ENCODE measurements at places on chromosomes 16 and 17.

DNA sequence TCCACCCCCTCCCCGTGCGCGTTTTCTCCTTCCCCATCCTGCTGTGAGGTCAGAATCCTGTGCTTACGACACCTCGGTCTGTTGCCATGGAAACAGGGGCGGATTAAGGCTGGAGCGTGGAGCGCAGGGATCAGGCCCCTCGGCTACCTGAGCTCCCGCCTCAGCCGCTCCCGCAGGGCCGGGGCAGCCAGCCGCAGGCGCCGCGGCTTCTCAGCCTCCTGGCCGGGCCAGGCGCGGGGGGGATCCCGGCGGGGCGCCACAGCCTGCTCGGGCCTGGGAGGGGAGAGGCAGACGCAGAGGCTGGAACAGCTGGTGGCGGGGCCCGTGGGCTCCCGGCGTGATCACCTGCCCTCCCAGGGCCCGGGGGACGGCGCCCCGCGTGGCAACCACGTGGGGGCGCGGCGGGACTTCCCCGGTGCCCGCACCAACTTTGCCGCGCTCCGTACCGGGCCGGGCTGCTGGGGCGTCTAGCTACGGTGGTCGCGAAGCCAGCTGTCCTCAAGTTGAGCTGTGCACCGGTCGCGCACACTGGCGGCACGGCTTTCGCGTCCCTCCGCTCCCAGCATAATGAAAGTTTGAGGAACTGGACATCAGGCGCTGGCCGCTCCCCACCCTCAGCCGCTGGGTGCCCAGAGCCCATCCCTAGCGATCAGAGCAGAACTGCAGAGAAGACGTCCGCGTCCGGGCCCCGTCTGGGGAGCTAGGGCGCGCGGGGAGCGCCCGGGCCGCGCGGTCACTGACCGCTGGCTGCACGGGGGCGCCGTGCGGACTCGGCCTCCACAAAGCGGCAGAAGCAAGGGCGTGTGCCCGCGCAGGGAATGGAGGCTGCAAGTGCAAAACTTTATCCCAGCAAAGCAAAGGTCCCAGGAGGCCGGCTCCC, 1.2 kb downstream of the RTN4RL1 start:
- DNase-seq = peak; percentile 53

- no peak for DNase-seq
These were observed 3.9 kb downstream of the RAI1 start for GRCh38 chr17:17684906-17685774.

GRCh38 chr17:44349553-44350070, 4.5 kb downstream of the GRN start:
- DNase-seq = no peak

DNA sequence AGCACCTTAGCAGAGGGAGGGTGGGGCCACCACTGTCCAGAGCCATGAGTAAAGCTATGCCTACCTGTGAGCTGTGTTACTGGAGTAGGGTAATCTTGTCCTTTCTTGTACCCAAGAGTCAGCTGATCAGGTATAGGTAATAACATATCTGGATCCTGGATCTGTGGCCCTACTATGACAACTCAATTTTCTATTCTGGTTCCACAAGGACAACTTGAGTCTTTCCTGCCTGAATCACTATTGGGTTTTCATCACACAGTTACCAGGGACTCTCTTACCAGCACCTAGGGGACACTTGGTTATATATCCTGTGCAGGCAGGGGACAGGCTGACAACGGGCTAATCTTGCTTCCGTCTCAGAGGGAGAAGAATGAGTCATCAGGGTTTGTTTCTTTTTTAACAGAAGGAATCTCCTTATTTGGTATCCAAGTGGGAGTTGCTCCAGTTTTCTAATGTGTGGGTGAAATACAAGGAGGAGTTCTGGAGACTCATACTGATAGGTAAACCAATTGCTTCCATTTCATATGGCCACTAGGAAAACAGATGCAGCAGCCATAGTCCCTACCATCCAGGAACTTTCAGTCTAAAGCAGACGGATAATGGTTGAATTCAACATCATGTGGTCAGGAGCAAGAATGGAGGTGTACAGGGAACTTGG, 6.8 kb downstream of the ZNF267 start:
- no peak for DNase-seq

DNA sequence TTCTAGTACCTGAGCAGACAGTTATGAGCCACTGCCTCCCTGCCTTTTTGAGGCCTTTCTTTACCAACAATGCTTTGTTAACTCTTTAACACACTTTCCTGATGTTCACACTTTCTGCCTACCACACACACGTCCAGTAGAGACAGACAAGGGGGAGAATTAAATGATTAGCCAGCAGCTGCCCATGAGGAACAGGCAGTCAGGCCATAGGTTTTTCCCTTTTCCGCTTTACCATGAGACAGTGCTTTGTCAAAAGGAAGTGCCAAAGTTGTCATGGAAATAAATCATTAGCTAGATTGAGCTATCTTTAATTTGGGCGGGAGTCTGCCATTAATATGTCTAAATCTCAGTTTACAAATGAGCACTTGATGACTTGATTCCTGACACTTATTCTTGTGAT, 102.1 kb downstream of the PITPNC1 start:
- no peak for DNase-seq

DNA sequence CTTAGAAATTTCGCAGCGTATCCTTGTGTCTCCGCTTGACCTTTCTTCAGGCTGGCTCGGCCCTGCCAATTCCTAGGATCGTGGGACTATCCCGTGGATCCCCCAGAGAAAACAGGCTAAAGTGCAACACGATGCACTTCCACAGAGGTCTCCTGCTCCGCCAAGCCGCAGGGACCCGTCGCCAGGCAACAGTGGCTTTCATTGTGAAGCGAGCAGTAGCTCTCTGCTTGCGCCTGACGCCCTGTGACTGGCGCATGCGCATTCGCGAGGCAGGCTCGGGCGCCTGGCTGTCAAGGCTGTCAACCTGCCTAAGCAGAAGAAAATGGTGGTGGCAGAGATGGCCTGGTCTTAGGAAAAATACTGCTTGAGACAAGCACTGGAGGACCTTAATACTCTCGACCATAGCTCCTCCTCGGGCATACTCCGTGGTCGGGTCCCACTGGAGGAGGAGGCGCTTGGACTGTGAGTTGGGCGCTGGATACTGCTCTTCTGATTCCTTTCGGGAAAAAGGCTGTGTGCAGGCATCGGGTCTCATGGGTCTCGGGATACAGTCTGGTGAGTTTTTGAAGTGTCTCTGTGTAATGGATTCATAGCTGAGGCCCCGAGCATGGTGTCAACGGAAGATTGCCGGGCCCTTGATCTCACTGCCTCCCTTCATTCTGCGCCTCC, 2336.1 kb downstream of the TP53TG3F start:
- no peak for DNase-seq

DNA sequence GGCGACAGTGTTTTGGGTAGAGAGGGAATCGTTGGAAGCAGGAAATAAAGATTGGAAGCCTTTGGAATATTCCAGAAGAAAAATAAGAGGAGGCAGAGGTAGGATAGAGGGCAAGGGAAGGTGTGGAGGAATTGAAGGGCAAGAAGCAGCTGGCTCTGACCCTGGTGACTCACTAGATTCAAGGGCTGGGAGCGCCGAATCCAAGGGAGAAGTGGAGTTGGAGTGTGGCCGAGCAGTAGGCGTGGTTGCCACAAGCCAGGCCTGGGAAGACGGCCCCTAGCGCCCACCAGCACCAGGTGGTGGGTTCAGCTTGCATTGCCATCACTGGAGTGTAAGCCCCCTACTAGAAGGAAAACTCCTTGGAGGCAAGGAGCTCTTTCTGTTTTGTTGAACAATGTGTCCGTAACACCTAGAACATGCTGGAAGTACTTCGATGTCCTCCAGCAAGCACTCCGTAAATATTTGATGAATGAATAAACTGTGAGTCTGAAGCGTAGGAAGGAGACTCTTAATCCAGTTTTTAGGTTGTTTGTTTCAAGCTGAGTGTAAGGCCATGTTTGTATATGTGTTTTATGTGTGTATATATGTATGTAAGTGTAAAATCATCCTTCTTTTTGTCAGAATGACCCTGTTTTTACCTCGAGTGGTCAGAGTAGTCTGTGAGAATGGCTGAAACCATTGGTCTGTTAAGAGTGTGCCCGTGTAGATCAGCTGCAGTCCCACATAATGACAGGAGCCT, 139.5 kb downstream of the CMIP start:
- no peak for DNase-seq

All from right lung (tissue), 10 donors.